Uterine smooth muscle cell (primary cell): ENCODE measurements at places on chromosomes 2 and 18. TPM values are rescaled to one million over a fixed set of nuclear protein-coding genes. Genes with fewer than 3 reads are reported as not detected.

LANCL1 gene
- total RNA-seq, result 43.6 and 44.1 TPM in 2 replicates

ST8SIA5 gene
- total RNA-seq, result under 0.01 and 0.12 TPM in 2 replicates

GALNT13 gene
- 0.87 and 2.2 TPM in 2 replicates for total RNA-seq

PRKAG3 gene
- not detected in 2 replicates for total RNA-seq

ZSCAN30 gene
- total RNA-seq, result 24.9 and 26.0 TPM in 2 replicates

GPBAR1 gene
- total RNA-seq, result 0.12 TPM in 1 of 2 replicates, not detected in the other

VWA3B gene
- not detected in 2 replicates for total RNA-seq

COL5A2 gene
- total RNA-seq, result 240 and 440 TPM in 2 replicates

NOL4 gene
- not detected in 2 replicates for total RNA-seq
